ENCODE measurements at places on chromosomes 13 and 19.

GRCh38 chr13:72462166-72462565 lies 265.3 kb downstream of the MZT1 start:
- DNase-seq = no peak

- peak; percentile 56 for DNase-seq
Measured at GRCh38 chr19:1045247-1045603, 5.3 kb downstream of the ABCA7 start.

DNA sequence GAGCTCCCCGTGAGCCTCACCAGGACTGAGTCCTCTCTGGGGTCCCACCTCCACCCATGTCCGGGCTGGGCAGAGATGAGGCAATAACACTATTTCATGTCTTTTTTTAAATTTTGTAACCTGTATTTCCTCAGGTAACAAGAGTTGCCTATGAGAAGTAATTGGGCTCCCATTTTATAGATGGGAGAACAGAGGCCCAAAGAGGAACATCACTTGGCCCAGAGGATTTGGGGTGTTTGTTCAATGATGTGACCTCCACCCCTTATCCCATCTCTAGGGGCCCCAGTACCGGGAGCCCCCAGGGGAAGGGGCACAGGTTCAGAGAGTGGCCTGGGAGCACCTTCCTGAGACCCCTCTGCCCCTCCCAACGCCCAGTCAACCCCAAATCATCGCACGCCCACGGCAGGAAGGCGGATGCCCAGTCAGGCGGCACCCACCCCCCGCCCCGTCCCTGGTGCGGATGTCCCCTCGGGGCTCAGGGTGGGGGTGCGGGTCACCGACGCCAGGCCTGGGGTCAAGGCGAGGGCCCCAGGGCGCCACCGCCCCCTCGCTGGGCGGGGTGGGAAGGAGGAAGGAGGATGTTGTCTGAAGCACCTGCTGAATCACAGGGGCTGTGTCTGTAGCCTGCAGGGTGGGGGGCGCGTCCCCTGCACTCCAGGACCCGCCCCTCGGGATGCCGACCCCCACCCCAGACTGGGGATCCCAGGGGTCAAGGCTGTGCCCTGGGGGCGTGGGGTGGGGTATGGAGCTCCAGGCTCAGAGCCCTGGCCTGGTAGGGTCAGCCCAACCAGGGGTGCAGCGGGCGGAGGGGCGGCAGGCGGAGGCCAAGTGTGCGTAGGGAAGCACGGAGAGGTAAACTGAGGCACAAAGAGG lies 9.0 kb upstream of the CIRBP start:
- no peak for DNase-seq

GRCh38 chr13:73223372-73223781 lies 164.6 kb downstream of the KLF5 start:
- no peak for DNase-seq

- DNase-seq = no peak
Measured at GRCh38 chr19:35557539-35558399, 5.7 kb downstream of the ATP4A start.

DNA sequence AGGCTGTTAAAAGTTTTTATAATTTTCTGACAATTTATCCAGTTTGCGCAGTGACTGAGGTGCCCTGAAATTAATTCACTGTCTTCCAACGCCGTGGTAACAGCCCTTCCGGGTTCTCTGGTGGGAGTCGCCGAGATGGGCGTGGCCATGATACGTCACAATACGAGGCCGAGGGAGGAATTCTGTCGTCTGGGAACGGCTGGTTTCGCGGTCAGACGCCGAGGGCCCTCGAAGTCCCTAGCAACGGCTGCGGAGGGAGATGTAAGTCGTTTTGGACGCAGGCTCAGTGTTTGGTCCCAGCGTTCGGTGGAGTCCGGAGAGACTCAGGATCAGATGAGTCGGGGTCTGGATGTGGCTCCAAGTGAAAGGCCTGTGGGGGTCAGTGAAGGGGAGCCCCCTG lies 21.7 kb downstream of the ZNF613 start:
- no peak for DNase-seq

GRCh38 chr13:22735011-22735995 lies 445.5 kb upstream of the SGCG start:
- DNase-seq = no peak

DNA sequence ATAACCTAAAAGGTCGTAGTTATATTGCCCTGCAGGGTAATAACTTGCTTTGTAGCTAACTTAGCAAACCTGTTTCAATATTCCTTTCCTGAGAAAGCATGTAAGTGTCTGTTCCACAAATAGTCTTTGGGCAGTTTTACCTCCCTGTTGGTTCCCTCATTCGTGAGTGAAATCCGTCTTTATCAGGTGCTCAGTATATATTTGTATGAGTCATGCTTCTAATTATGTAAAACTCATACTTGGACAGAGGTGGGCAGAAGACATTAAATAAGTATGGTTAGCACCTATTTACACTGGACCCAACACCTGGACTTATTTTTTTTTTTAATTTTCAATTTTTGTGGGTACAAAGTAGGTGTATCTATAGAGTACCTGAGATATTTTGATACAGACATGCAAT lies 44.9 kb upstream of the MEDAG start:
- DNase-seq = no peak

DNA sequence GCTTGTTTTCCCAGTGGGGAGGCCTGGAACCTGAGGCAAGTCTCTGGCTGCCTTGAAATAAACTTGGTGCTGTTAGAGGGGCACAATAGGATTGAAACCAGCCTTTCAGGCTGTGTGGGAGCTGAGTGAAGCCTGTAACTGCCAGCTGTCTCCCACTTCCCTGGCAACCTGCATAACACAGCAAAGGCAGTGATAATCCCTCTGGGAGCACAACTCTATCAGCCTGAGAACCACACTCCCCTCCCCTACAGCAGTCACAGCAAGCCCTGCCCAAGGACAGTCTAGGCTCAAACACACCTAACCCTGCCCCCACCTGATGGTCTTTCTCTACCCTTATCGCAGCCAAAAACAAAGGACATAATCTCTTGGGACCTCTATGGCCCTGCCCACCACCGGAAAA lies 683.8 kb upstream of the ATXN8OS start:
- no peak for DNase-seq

DNA sequence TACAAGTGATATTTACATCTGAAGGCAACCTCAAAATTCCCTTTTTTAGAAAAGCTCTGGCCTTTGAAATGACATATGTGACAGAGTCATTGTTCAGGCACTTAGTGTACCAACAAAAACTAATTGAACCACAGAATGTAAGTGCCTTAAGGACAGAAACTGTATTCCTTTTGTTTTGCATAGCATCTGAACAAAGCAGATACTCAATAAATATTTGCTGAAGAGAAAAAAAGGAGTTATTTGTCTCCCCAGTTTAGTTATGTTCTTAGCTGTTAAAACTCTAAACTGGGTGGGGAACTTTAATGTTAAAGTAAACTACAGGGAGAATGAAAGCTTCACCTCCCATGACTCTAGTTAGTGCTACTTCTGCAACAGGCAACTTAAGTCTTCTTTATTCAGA lies 56.8 kb upstream of the KLF5 start:
- DNase-seq = no peak

DNA sequence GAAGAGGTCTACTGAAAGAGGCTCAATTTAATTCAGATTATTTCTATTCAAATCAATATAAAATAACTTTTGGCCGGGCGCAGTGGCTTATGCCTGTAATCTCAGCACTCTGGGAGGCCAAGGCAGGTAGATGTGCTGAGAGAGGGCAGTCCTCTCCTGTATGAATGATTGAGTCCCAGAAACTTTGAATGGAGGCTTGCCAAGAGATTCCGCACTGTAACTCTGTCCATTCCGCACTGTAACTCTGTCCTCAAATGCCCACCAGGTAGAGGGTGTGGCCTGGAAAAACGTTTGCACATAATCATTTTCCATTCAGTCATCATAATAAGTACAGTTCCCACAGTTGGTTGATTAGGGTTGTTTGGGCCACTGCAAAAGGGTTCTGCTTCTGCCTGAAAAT lies 274.7 kb upstream of the SOX21 start:
- DNase-seq = no peak

- no peak for DNase-seq
Measured at GRCh38 chr13:29498426-29499040, 97.0 kb downstream of the SLC7A1 start.

DNA sequence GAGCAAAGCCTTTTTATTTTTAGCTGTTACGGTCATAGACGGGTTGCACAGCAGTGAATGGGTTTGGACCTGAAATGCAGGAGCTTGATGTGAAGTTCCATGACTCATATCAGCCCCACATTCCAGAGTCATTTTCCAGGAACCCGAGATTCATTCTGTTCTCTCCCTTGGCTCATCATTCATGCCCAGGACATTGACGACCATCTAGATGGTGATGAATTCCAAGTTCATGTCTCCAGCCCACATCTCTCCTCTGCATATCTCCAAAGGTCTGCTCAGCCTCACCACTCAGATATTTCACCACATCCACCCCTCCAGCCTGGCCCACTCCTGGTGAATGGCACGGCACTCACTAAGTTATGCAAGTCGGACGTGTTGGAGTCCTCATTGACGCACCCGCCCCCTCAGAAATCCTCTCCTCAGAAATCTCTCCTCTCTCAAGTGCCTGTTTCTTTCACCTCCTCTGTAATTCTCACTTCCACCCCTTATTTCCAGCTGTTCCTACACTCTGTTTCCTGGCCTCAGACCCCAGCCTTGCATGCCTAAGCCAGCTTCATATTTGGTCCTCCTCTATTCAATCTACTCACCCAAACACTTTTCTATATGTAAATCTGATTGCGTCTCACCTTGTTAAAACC lies 83.1 kb downstream of the ALOX5AP start:
- no peak for DNase-seq

DNA sequence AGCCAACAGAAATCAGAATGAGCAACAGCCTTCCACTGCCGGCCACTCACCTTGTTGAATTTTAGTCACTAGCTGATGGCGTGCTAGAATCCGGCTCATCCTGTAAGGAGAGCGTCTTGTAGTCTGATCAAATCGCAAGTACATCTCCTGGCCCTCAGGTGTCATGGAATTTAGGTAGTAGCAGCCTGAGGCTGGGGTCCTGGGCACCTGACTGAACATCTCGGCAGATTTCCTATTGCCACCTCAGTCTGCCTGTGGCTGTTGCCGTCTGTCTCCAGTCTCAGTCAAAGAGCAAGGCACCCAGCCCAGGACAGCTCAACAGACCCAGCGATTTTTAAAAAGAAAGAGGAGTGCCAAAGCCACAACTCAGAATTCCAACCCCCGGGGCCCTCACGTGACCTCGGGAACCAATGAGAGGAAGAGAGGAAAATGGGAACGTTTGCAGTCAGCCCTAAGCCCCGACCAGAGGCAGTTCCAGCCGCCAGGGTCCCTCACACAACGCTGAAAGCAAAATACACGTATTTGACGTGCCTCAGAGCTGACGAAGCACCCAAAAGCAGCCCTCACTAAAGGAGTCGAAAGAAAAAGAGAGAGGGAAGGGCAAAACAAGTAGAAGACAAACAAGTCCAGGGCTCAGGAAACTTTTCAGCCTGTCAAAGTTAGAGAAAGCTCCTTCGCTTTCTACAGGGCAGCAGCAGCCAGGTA lies at the start of gene STARD13:
Gene STARD13 (minus strand): TSS at position 336 of the 705 bp plus-strand sequence. CDS start 117 bp downstream, at position 219.
- peak; percentile 96 for DNase-seq

- DNase-seq = no peak
Measured at GRCh38 chr19:10826231-10826630, 9.8 kb downstream of the TMED1 start.

DNA sequence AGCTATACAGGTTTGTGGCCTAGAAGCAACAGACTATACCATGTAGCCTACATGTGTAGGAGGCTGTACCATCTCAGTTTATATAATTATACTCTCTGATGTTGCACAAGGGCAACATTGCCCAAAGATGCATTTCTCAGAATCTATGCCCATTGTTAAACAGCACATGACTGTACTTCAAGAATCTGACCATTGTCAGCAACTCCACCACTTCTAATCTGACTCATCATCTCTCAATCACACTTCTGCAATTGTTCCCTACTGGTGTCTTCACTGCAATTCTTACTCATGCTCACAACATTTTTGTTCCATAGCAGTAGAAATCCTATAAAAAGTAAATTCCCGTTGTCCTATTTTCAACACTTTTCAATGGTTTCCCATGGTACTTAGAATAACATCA lies 63.9 kb upstream of the ATXN8OS start:
- DNase-seq = no peak

- DNase-seq = no peak
Measured at GRCh38 chr19:6531163-6531955, 533 bp downstream of the TNFSF9 start.

All from dermis microvascular lymphatic vessel endothelial cell (primary cell).